DMS 273 treated with DMSO at 0.1 percent for 48 hours (cell line): ENCODE measurements at places on chromosomes 11 and 22.

DNA sequence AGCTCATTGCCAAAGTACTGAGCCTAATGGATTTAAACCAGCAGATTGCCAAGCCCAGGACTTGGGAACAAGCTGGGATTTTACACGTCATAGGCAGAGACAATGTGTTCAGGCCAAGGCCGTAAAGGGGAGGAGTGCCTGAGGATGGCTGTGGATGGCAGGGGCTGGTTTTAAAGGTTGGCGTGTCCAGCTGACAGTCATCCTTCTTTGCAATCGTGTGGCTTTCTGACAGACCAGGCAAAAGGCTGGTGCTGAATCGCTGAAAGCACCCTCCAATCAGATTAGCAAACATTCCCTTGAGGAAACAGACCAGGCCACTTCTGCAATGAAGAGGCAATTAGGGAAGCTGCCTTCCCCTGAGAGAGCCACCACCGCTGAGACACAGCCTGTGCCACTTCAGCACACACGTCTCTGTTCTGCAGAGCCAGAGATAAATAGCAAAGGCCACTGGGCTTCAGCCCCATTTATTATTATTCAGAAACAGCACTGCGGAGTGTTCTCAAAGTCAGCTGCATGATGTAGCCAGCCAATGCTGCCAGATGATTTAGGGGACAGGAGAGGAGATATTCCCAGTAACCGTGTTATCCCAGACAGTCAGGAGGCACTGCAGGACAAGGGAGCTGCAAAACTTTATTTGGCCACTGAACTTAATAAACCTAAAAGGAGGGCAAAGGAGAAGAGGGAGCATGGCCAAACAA is 54.2 kb upstream of the CSNK2A3 start:
- no peak for DNase-seq

GRCh38 chr11:105834461-105834860 is 187.6 kb downstream of the MSANTD4 start:
- DNase-seq = no peak

GRCh38 chr11:70574725-70575347 is 176.5 kb downstream of the CTTN start:
- DNase-seq = no peak

GRCh38 chr11:92954003-92954402 is 15.4 kb upstream of the MTNR1B start:
- DNase-seq = no peak

- no peak for DNase-seq
These were observed 1019.4 kb downstream of the BRD1 start for GRCh38 chr22:48808038-48808960.

- no peak for DNase-seq
These were observed 19.2 kb upstream of the ASPHD2 start for GRCh38 chr22:26409719-26410335.

- no peak for DNase-seq
These were observed 49.8 kb upstream of the CYP2D6 start for GRCh38 chr22:42180349-42180842.

- no peak for DNase-seq
These were observed 2.7 kb downstream of the FREY1 start for GRCh38 chr11:45904309-45904915.

GRCh38 chr11:65160643-65161042 is 9.4 kb upstream of the SPDYC start:
- DNase-seq = no peak

GRCh38 chr11:31810779-31811647 is at the start of gene PAX6:
TSS of gene PAX6 (minus strand) at chr11:31811322. CDS start at chr11:31806411, 4,911 bp downstream.
- peak; percentile 96 for DNase-seq

GRCh38 chr11:112178936-112179335 is 3.6 kb downstream of the BCO2 start:
- no peak for DNase-seq

DNA sequence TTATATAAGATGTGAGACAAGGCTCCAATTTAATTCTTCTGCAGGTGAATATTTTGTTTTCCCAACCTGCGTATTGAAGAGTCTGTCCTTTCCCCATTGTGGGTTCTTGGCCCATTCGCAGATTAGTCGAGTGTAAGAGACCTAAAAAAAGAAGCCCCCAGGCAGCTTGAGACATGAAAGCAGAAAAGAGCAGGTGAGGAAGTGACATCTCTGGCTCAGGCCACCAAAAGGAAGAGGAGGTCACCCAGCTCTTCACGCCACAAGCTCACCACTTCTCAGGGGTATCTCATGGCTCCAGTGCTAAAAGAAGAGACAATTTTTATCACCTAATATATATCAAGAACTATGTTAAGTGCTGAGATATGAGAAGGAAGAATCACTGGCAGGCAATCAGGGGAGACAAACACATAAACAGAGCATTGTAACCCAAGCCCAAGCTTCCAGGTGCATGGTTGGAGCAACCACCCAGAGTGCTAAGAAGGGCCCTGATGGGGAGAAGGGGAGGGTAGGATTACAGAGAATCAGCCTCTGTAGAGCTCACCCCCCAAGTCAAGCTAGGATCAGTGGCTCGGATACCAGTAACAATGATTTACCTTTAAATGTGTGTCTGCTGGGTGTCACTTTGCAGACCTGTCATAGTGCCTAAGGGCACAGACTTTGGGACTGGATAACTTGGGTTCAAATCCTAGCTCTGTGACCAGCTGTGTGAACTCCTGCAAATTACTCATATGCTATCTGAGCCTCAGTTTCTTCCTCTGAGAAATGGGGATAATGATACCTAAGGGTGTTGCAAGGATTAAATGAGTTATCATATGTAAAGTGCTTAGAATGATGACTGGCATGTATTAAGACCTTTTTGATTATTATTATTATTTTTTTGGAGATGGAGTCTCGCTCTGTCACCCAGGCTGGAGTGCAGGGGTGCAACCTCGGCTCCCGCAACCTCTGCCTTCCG is 39.2 kb downstream of the MCHR1 start:
- DNase-seq = no peak

DNA sequence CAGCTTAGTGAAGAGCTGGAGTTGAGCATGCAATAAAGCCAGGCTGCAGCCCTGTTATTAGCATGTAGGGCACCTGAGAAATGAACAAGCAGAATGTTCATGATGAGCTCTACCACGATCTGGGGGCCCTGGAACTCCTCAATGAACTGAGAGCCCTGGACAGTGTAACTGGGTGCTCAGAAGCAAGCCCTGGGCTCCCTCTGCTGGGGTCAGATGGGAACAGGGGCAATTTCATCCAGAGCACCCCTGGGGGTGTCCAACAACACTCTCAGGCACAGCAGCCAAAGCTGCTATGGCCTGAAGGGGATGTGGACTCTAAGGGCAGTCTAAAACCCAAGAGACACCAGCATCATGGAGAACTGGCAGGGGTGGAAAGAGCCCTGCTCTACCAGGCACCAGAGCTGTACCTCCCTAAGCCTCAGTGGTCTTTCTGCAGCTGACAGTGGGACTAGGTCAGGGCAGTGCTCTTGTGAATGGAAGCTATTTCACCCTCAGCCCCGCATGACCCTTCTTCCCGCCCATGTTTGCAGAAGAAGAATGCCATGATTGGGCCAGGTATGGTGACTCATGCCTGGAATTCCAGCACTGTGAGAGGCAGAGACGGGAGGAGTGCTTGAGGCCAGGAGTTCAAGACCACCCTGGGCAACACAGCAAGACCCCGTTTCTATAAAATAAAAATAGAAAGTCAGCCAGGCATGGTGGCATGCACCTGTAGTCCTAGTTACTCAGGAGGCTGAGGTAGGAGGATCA is 28.9 kb downstream of the THOC5 start:
- no peak for DNase-seq

GRCh38 chr11:17558916-17559315 is 11.9 kb downstream of the OTOG start:
- no peak for DNase-seq

DNA sequence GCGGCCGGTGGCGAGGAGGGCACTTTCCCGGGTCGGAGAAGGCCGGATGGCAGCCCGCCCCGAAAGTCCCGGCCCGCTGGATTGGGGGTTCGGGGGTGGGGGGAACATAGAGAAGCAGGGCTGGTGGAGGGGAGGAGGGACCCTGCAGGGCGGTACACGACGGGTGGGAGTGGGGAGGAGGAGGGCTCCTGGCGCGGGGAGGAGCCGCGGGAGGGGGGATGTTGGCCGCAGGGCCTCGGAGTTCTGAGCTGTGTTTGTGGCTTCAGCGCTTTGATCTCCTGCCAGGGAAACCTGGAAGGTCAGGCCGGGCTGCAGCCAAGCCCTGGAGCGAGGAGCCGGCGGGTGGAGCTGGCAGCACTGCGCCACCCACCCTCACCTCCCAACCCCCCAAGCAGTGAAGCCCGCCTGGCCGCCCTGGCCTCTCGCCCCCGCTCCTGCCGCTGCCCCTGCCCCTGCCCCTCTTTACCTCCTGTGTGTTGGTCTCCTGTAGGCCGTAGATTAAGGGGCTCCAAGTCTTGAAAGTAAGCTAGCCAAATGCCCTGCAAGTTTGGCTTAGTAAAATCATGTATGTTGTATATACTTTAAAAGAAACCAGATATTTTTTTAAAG is 30.9 kb downstream of the C22orf31 start:
- DNase-seq = peak; percentile 6

- DNase-seq = no peak
These were observed 11.7 kb upstream of the OR56B4 start for GRCh38 chr11:6095798-6096197.
